ENCODE measurements at places on chromosomes 2 and 18.

DNA sequence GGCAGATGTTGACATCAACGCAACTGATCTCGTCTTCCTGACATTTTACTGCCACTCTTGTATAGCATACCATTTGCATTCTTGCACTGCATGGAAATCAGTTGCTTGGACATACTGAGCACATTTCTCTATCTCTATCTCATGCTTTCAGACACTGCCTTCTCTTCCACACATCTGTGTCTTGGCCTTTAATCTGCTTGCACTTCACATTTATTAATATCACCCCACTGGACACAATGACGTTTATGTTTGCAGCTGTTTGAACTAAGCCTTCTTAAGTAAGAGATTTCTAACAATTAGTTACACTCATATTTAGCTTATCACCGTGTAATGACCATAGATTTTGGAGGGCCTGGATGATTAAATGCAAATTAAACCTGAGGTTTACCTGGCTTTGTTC lies 229.8 kb upstream of the CDH19 start:
- DNase-seq: no peak

DNA sequence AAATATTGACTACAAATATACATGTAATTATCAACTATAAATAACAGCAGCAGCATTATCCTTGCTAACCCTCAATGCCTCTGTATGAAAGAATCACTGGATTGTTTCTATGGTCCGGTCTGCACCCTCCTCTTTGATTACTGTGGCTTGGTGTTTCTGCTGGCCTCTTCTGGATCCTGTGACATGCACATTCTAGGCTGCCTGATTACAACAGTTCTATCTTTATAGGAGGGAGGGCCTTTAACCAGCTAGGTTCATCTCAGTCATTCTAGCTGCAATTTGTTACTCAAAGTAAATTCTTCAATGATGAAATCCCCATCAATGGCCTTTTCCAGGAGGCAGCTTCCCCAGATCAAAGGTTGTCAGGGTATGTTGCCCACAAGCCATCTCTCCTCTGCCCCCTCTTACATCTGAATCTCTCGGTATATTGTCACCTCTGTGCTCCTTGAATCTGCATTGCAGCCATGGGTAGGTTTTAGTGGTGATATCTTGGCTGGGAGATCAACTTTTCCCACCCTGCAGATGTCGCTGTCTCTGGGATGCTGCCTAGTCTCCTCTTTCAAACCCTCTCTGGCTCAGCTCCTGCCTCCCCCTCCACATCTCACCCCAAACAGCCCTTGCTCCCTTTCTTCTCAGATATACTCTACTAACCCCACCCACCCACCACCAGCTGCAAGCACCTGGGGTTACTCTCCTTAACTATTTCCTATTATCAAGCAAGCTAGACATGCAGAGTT lies 106.2 kb upstream of the BZW1 start:
- no peak for DNase-seq

DNA sequence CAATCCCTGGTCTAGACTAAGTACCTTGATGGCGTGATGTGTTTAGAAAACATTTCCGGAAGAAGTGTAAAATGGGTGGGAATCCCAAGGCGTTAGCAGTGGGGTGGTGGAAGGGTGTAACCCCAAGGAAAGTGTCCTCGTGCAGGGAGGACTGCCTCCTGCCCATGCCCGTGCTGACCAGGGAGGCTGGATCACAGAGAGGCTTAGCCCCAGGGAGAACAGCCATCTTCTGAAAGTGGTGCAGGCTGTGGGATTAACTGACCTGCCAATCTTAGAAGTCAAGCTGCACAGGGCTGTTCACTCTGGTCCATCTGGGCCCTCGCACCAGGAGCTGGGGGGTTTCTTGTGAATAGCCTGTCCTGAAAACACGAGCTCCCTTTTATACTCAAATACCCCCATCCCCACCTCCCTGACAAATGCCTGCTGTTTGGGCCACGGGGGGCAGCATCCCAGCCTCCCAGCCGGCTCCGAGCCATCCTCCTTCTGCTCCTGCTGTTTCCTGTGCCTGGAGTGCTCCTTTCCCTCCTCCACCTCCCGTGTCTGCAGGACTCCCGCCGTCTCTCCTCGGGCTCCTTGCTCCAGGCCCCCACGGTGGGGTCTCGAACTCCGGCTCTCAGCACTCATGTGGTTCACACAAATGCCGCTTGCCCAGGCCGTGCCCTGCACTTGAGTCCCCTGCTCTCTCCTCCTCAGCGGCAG lies 52.1 kb upstream of the PXDN start:
- DNase-seq: no peak

DNA sequence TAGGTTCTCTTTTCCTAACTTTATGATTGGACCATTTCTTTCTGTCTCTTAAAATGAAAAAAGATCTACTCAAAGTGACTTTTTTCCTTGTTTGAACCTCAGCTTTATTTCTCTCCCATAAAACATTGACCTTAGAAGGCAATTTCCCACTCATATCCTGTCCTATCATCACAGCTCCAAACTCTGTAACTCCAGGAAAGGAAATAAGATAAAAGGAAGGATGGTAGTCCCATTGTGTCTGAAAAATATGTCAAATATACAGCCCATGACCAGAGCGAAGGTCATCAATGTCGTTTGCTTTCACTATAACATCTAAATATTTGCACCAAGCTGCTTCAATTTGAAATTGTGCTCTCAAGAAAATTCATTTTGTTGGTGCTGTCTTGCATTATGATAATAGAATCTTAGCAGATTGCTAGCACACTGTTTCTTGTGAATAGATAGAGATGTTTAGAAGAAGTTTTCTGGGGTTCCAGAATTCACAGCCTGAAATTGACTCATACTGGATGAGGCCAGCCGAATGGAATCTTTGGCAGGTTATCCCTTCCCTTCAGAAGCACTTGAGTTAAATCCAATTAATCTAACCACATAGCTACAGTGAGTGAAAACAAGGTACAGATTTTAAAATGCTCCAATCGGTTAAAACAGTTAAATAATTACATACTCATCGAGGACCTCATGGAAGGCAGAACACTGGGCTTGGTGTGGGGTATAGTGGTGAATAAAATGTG lies 95.1 kb downstream of the CRIM1 start:
- DNase-seq: no peak

DNA sequence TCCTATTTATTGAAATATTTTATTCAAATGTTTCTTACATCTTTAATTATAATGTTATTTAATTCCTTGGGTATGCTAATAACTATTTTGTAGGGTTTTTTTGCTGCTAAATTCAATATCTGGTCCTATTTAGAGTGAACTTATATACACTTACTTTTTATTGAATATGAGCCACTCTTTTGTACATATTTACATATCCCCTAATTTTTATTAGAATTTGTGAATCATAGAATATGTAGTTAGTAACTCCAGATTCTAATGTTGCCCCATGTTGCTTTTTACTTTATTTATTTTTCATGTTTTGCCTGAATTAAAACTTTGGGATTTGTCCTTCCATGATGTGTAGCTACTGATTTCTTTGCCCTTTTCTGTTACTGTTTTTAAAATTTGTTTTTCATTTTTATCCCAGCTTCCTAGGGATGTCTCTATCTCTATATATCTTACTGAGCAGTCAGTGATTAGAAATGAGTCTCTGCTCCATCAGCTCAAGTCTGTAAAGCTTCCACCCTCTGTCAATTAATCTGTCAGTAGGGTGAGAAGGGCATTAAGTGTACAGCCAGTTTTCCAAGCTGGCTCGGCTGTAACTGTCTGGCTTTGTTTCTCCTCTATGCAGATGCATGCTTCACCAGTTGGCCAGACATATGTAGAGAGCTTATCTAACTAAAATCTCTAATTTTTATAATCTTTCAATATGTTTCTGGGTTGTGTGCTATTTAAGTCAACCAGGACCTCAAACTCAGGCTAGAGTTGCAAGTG lies 256.9 kb downstream of the CDH19 start:
- no peak for DNase-seq

GRCh38 chr18:2714140-2714539 lies 58.6 kb downstream of the SMCHD1 start:
- no peak for DNase-seq

- DNase-seq: no peak
Measured at GRCh38 chr2:110751642-110752041, 19.3 kb downstream of the ACOXL start.

All from activated CD8-positive, alpha-beta memory T cell treated with anti-CD3 and anti-CD28 coated beads, Interleukin-2, amount 50 U/mL, for 4 hours (primary cell).